AG10803 (cell line): ENCODE measurements at places on chromosomes 3 and 15.

DNA sequence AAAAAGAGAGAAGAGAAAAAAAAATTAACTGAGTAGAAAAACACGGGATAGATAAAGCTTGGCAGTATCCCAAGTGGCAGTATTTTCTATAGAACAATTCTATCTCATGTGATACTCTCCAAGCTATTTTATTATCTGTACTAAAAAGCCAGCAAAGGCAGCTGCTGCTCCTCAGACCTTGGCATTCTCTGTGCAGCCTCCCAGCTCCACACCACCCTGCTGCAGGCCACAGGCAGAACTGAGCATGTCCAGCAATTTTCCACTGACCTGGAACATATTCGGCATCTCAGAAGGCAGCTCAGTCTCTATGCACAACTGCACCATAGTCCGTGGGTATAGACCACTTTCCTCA lies 1161.4 kb downstream of the IGSF11 start:
- DNase-seq, result no peak

DNA sequence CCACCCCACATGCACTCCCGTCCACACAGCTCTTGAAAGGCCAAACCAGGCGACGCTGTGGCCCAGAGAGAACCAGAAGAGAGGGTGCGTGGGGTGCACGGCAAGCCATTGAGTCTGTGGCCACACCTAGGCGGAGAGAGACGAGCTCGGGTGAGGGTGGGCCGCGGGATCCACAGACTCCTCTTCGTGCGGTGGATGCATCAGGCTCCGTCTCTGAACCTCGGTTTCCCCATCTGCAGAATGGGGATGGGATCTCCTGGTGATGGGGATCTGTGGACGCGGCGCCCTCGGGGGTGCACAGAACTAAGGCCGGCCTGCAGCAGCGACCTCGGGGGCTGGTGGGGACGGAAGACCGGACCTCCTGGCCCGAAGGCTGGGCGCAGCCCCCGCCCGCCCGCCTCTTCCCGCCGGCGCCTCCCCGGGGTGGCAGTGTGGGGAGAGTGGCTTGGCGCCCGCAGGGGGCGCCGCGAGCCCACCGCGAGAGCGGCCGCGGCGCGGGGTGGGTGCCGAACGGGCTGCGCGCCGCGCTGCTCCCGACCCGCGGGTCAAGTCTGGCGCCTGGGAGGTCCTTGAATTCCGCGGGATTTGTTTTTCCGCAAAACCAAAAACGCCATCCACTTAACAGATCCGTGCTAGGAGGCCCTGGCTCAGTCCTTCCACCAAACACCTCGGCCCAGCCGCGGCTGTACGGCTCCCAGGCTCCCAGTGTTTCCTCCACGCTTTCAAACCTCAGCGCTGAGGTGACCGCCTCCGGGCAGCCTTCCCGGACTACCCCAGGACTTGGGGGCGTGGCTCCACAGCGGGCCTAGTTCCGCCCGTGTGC lies 13.2 kb upstream of the ADPGK start:
- DNase-seq, result peak; percentile 31

- DNase-seq, result no peak
Measured at GRCh38 chr3:58134468-58134867, 76.3 kb downstream of the DNASE1L3 start.

- no peak for DNase-seq
Measured at GRCh38 chr15:81758818-81759284, 287.0 kb downstream of the MEX3B start.

- DNase-seq, result no peak
Measured at GRCh38 chr3:151303751-151304150, 12.9 kb downstream of the GPR87 start.

DNA sequence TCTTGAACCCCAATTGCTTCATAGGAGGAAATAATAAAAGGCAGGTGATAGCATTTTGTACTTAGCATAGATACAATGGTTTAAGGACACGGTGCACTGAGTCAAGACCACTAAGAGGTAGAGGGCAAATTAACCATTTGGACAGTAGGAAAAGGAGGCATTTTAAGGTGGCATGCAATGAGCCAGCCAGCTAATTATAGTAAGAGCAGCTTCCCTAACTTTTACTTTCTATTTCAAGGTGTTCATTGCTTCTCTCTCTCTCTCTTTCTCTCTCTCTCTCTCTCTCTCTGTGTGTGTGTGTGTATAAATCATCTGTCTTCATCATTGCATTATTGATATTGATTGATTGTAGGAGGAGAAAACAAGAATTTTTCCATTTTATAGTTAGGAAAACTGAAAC lies 740.4 kb upstream of the CFAP20DC start:
- DNase-seq, result no peak

DNA sequence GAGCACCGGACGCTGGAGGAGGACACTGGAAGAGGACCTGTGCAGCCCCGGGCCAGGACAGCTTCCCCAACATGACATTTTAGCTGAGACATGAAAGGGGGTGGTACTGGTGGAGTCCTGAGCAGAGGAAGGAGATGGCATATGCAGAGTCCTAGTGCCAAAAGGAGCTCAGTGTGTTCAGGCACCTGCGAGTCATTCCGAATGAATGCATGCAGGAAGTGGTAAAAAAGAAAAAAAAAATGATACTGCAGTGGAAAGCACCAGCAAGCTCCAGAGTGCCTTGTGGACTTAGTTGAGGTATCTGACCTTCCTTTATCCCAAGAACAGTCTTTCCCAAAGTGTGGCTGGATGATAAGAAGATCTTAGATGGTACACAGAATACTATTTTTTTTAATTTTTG lies 6.6 kb upstream of the ZNF148 start:
- DNase-seq, result peak; percentile 76

GRCh38 chr3:126911162-126912026 lies 71.5 kb upstream of the PLXNA1 start:
- DNase-seq, result peak; percentile 95

DNA sequence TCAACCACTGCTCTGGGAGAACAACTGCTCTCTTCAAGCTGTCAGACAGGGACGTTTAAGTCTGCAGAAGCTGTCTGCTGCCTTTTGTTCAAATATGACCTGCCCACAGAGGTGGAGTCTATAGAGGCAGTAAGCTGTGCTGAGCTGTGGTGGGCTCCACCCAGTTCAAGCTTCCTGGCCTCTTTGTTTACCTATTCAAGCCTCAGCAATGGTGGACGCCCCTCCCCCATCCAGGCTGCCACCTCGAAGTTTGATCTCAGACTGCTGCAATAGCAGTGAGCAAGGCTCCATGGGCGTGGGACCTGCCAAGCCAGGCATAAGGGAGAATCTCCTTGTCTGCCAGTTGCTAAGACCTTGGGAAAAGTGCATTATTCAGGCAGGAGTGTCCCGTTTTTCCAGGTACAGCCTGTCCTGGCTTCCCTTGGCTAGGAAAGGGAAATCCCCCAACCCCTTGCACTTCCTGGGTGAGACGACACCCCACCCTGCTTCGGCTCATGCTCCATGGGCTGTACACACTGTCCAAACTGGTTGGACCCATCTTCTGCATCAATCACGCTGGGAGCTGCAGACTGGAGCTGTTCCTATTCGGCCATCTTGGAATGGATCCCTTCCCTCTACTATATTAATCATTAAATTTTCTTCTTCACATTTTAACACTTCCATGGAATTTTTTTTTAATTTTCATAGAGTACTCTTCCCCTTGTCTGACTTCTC lies 167.0 kb upstream of the UBE2E2 start:
- DNase-seq, result no peak

DNA sequence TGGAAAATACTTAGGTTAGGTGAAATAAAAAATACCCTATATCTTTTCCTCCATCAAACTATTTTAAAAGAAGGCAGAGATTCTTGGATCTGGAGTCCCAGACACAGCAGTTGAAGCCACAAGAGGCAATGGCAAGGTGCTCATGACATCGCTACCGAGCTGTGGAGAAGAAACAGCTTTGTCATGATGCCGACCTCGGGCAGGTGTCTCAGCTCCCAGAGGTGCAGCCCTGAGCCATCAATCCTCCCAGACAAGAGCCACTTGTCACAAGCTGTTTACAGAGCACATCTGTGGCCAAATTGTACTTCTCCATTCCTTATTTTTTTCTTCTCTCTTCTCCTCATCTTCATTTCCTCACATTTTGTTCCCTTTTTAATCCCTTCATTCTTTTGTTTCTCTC lies 50.8 kb downstream of the GPR176 start:
- no peak for DNase-seq

DNA sequence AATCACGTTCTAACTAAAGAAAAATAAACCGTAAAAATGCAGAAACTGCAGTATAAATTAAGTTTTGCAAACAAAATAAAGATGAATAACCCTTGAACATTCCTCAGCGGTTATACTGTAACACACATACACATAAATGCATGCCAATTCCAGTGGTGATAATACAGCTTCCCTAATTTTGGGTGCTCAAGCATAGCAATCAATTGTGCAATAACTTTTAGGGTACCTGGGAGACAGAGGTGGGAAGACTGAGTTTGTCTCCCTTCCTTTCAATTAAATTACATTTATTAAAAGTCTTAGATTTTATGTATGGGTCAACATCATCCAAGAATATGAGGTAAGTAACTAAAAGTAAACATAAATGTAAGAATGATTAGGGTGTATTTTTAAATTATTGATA lies 71.8 kb downstream of the SETD2 start:
- DNase-seq, result no peak

- no peak for DNase-seq
Measured at GRCh38 chr3:101879102-101879501, 29.8 kb downstream of the NFKBIZ start.

- no peak for DNase-seq
Measured at GRCh38 chr3:126349611-126350501, 7.4 kb downstream of the KLF15 start.

DNA sequence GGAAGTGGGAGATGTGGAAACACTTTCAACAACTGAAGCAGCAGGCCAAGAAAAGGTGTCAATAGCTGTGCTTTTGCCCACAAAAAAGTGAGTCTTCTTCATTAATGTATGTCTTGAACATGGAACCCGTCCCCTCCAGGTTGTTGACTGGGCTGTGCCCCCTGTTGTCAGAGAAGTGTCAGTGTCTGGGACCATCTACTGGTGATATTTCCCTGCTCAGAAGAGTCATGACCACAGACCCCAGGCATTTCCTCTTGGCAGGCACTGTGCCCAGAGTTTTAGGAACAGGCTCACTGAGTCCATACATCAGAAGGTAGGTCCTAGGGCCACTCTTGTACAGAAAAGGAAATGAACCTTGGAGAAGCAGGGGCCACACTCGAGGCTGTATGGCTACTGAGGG lies 54.8 kb upstream of the LARS2 start:
- DNase-seq, result peak; percentile 38

DNA sequence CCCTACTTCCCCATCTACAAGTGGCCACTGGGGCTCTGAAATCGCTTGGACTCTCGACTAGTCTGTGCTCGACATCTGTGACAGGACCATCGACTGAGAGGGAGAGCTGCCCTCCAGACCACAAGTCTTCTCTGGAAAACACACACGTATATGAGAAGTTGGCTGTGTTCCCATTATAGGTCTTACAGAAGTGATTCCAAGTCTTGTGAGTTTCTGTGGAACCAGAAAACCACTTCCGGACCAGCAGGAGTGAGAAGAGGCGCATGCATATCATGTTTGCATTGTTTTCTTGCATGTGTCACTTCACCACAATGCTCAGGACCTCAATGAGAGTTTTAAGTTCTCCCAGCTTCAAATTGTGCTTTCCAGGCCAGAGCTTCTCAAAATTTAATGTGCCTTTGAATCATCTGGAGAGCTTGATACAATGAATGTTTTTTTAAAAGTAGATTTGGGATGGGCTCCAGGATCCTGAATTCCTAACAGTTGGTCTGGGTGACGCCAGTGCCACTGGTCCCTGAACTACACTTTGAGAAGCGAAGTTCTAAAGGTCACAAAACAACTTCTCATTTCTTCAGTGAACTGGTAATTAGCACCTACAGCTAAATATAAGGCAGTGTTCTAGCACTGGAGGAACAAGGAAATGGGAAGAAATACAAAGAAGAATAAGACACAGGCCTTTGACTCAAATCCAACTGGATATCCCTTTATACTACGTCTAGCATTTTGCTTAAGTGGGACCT lies 15.7 kb downstream of the LIPC start:
- peak; percentile 92 for DNase-seq

DNA sequence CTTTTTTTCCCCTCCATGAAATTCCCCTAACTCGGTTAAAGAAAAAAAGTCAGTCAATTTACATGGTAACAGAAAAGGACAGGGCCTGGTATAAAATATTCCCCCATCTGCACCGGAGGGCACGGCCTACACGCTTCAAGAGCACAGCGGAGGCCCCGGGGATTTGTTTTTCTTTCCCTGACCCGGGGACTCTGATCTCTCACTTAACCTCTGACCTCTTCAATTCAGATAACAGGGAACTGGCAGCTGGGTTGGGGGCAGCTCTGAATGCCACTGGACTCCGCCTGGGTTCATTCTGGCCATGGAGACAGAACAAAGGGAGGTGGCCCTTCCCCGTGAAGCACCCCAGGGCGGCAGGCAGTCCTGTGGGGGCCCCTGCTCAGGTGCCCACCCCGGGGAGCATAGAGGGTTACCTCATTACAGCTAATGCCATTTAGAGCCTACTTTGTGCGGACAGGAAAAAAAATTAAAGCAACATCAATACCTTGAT lies 257.5 kb downstream of the SHQ1 start:
- no peak for DNase-seq

DNA sequence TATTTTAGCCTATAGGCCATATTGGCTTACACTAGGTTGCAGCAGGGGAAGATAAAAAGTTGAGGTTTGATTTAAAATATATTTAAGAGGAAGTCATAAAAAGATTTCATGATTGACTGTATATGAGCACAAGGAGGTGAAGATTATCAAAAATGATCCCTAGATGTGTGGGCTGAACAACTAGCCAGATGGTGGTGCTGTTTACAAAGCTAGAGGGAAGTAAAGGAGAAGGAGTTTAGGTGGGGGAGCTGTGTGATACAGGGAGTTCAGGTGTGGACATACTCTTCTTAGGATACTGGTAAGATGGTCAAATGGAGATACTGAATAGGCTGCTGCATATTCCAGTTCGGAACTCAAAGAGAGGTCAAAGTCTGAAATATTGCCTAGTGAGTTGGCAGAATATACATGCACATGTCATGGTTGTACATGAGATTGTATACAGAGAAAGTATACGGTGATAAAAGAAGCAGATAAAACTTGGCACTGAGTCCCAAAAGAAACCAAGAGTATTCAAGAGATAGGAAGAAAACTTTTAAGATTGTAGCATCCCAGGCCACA lies 727.8 kb downstream of the NLGN1 start:
- peak; percentile 61 for DNase-seq
